ENCODE measurements at places on chromosomes 7 and 10.

DNA sequence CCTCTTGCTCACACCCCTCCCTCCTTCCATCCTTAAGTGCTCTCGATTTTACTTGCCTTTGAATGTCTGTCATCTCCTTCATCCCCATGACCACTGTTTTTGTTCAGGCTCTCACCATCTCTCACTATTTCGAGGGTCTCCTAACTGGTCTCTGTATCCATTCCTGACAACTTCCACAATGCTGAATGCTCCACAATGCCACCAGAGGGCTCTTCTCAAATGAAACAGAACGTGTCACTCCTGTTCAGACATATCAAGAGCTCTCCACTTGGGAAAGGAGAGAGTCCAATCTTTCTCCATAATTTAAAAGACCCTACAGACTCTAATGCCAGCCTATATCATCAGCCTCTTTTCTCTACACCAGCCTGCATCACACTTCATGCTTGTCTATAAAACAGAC lies 9.0 kb upstream of the SLC13A1 start:
- no peak for DNase-seq

DNA sequence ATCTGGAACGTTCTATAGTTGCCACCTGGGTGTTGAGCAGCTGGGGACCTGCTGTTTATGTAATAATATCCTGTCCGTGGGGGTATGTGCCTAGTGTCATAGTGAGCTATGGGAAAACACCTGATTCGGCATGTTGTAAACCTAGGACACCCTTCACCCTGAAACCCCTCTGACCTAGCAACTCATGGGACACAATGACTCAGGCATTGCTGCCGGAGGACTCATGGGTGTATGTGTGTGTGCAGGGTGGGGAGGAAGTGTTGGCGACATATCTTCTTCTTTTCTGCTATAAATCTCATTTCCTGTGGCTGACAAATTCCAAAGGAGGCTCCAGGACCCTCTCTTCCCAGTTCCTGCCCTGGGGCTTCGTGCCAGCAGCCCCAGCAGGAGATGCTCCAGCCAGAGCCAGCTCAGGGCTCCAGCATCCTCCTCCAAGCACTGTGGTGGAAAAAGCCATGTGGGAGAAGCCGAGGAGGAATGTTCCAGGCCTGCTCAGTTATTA lies 77.0 kb upstream of the PODXL start:
- peak; percentile 65 for DNase-seq

DNA sequence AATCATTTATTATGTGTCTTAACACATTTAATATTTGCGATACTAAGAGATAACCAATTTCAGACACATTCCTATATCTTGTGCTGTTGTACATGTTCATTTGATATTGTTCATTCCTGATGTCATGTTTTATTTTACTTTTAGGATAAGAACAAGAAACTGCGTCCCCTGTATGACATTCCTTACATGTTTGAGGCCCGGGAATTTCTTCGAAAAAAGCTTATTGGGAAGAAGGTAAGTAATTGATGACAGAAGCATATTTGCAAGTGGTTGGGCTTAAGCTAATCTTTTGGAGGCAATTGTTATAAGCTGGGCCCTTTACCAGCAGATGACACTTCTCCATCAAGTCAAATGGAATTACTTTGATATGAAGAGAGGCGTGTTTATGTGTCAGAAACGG lies 155.3 kb downstream of the SND1 start:
- DNase-seq, result no peak

DNA sequence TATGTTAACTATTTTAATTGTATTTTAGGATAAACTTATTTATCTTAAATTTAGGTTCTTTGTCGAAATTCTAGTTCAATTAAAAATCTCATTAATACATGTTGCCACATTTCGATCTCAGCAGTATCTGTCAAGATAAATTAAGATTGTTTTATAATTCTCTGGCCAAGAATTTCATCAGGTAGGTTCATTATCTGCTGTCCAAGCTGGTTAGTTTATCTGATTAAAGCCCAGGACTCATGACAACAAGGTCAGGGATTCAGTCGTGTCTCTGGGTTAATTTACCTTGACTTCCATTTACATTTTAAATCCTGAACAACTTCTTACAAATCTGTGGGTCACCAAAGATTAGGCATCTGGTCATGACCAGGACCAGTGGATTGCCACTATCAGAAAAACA lies 7.6 kb downstream of the STEAP4 start:
- no peak for DNase-seq
